ENCODE measurements at places on chromosomes 4 and X.

DNA sequence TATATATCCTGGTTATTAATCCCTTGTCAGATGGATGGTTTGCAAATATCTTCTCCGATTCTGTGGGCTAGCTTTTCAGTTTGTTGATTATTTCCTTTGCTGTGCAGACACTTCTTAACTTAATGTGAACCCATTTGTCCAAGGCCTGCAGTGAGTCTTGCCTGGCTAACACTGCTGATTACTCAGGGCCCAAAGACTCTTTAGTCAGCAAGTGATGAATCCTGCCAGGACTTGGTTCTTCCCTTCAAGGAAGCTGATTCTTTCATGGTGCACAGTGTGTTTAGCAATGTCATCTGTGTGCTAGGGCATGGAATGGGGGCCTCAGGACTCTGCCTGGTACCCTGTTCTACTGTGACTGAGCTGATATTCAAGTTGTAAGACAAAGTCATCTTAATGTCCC, 81.8 kb upstream of the TEX13A start:
- no peak for DNase-seq

DNA sequence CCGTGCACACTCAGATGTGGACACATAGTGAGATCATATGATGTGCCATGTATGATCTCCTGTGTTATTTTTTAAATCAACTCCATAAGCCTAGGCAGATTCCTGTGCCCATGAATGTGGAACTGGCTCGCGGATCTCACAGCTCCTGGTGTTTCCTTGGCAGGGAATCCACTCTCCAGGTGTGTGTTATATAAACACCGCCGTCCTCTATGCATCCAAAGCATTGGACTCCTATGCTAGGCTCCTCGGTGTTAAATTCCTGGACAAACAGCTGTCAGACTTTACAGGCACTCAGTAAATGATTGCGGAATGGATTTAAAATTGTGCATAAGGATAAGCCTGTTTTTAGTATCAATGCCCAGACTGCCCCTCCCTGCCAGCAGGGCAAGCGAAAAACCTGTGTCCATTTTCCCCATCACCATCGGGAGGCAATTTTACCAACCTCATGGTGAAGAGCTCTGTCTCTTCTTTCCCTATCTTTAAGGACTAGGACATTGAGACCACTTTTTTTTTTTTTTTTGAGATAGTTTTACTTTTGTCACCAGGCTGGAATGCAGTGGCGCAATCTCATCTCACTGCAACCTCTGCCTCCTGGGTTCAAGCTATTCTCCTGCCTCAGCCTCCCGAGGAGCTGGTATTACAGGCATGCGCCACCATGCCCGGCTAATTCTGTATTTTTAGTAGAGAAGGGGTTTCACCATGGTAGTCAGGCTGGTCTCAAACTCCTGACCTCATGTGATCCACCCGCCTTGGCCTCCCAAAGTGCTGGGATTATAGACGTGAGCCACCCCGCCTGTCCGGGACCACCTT, 23.6 kb upstream of the GPR78 start:
- no peak for DNase-seq

- DNase-seq, result no peak
Measured at GRCh38 chr4:72006586-72006985, 25.2 kb upstream of the NPFFR2 start.

DNA sequence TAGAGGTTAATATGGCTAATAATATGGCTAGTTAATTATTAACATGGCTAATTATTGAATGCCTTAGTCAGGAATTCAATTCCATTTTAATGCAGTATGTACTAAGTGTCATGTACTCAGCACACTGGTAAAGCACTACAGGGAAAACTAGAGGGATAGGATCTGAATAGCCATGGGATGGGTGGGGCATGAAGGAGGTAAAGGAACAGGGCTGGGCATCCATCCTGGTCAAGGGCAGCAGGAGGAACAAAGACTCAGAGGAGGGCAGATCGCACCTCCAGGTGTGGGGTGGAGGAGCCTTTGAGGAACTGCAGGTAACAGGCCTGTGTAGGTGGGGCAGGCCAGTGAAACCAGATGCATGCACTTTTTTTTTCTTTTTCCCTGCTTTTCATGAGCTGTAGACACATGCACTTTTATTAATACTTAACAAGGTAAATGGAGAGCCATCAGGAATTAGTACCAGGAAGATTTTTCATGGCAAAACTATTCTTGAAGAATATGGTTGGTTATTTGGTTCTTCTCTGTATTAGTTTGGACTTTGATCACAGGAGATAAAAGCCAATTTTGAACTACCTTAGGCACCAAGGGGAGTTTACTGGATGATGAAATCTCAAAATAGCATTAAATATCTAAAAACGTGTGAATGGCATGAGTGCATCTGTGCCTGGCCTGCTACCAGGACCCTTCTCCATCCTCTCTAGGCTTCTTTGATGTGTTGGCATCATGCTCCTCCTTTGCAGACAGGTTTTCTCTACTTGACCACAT, 88.3 kb downstream of the CC2D2A start:
- DNase-seq, result no peak

All from hindlimb muscle (tissue), 1 donor.